ENCODE measurements at places on chromosomes 12 and 14. TPM values are rescaled to one million over a fixed set of nuclear protein-coding genes. Genes with fewer than 3 reads are reported as not detected.

The ALDH2 gene
- 106 TPM for total RNA-seq

The KRT78 gene
- 5.3 TPM for total RNA-seq

The KDM5A gene
- total RNA-seq, result 50.1 TPM

The TMTC1 gene
- 4.5 TPM for total RNA-seq

The PAPLN gene
- 6.0 TPM for total RNA-seq

The NANOG gene
- total RNA-seq, result not detected

The RND1 gene
- total RNA-seq, result 4.5 TPM

The TMEM119 gene
- not detected for total RNA-seq

The AMN gene
- total RNA-seq, result 4.2 TPM

The CNOT2 gene
- total RNA-seq, result 116 TPM

The RILPL1 gene
- total RNA-seq, result 8.6 TPM

The TAS2R9 gene
- total RNA-seq, result not detected

The KRT79 gene
- 0.26 TPM for total RNA-seq

The KRT74 gene
- total RNA-seq, result 0.13 TPM

Data from bronchial epithelial cell (primary cell).